Spinal cord (tissue), 10 donors: ENCODE measurements at places on chromosomes 3 and 15.

DNA sequence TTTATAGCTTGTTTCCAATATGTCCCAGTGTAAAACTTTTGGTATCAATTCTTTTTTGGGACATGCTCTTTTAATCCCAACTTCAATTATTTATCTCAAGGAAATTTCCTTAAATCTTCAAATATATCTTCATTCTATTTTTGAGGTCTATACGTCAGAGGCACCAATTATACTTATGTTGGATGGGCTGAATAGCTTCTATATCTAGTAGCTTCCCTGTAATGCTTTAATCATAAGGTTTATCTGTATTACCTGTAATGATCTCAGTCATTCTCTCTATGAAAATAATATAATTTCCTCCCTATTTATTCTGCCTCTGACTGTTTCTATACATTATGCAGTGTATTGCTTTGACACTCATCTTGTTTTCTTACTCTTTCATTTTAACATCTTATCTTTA is 29.9 kb upstream of the MCCC1 start:
- no peak for DNase-seq

DNA sequence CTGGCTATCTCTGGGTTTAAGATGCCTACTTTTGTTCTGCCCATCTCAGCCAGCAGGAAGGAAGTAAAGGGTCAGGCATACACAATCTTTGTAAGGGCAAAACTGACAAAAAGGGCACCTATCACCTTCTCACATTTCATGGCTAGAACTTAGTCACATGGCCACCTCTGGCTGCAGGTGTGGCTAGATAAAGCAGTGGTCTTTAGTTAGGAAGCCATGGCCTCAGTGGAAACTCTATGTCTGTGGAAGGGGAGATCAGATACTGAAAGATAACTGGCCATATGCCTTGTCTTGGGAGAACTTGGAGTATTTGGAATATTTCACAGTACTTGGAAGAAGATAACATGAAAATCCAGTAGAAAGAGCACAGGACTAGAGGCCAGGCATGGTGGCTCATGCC is 80.7 kb upstream of the TBL1XR1 start:
- no peak for DNase-seq

DNA sequence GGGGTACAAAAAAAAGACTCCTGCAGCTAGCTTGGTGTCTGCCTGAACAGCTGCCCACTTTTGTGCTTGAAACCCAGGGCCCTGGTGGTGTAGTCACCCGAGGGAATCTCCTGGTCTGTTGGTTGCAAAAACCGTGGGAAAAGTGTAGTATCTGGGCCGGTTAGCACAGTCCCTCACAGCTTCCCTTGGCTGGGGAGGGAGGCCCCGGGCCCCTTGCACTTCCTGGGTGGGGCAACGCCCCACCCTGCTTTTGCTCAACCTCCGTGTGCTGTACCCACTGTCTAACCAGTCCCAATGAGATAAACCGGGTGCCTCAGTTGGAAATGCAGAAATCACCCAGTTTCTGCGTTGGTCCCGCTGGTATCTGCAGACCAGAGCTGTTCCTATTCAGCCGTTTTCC is 211.7 kb upstream of the ZPLD1 start:
- DNase-seq: no peak

GRCh38 chr15:31197497-31198414 is 96.2 kb upstream of the TRPM1 start:
- DNase-seq: no peak

DNA sequence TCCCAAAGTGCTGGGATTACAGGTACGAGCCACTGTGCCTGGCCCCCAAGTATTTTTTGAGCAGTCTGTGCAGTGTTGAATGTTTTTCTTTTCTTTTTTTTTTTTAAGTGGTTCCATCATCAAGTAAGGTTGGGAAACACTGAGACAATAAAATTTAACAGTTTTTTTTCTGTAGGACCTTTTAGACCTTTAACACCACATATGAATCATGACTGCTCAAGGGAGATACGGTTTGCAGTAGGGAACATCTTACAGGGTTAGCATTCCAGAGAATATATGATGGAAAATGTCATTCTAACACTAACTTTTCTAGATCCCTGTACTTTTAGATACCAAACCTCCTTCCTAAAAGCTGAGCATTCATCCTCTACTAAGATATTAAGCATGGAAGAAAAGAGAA is 41.7 kb downstream of the SNX4 start:
- DNase-seq: no peak

DNA sequence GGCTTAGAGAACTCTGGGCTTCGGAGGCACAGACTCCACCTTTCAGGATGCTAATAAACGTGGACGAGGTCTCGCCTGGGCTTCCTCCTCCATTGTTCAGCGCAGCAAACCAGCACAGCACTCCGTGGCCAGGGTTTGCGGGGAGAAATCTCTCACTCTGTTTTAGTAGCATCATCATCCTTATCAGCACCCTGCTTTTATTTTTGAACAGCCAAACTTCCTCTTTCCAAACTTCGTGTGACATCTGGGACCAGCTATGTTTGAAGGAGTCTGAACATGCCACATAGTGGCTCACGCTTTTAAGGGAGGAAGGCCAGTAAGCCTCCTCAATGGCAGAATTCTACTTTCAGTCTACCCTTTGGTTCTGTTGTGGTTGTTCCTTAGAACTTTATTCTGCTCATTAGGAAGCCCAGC is 149.0 kb downstream of the PGPEP1L start:
- no peak for DNase-seq

- no peak for DNase-seq
Observed at GRCh38 chr3:5427021-5427420, 239.5 kb downstream of the EDEM1 start.
